ENCODE measurements at places on chromosomes 16 and 17.

DNA sequence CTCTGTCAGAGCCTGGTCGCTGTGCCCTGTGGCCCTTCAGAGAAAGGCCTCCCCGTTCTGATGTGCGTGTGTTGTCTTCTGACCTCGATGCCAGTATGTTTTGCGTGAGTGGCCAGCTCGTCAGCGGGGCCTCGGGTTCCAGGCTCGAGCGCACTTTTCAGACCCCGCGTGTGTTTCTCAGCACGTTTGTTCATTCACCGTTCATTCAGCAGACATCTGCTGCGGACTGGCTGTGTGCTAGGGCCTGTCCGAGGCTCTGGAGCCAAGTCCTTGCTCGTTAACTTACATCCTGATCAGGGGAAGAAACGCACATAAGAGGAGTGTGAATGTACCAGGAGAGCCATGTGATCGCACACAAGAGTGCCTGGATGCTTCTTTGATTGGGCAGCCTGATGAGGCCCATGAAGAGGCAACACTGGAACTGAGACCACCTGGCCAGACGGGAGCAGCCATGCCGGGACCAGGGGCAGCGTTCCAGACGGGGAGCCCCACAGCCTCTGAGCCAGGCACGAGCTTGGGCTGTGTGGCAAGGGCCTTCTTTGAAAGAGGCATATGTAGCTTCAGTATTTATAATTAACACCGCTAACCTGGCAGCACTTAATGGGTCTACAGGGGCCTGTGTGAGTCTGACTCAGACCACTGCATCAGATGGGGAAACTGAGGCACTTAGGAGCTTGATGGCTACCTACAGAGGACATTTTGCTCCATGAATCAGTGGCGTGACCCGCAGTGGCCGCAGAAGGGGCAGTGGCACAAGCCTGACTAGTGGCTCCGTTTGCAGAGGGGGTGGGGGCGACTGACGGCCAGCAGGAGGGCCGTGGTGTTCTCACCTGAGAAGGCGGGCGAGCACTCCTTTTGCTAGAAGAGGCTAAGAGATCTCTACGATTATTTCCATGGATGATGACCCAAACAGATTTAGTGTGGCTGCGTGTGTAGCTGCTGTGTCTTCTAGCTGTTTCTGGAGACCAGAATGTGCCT is 187.9 kb upstream of the CHMP6 start:
- no peak for DNase-seq

- no peak for DNase-seq
These were observed 18.5 kb downstream of the GTF3C1 start for GRCh38 chr16:27531186-27531585.

- no peak for DNase-seq
These were observed 204.1 kb downstream of the COPRS start for GRCh38 chr17:31654936-31655335.

- DNase-seq = no peak
These were observed 52.1 kb upstream of the GNG13 start for GRCh38 chr16:852451-853185.

- no peak for DNase-seq
These were observed 45.6 kb downstream of the CYB5B start for GRCh38 chr16:69469807-69470561.

DNA sequence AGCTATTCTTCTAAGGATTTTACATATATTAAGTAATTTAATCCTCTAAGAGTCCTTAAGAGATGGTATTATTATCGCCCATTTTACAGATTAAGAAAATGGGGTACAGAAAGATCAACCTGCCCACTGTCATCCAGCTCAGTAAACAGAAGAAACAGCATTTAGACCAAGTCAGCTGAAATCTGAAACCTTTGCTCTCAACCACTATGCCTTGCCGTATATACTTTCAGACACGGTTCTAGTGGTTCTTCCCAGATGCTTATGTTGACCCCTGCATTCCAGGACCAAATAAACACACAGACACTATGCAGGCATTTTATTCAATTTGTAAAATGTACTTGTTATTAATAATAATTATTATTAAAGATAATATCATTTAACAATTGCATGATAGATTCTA is 854.8 kb downstream of the KCNJ2 start:
- no peak for DNase-seq

DNA sequence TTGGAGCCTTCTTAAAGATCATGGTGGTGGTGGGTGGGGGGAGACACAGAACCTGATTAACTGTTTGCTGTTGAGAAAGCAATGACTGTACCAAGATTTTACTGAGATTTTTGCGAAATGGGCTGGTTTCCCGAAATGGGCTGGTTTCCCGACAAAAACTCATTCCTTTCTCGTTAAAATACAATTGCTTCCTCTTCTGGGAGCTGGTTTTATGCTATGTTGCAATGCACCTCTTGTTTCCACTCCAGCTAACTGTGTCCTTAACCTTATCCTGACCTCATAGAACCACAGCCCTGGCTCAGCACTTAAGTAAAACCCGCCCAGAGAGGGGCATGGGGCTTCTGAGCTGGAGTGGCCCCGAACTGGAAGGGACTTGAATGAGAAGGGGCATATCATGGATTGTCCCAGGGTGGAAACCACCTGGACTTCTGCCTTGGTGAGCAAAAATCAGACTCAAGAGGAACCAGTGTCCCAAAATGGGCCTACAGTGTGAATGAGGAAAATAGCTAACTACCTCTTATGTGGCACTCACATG is 20.9 kb downstream of the FAM20A start:
- DNase-seq = no peak

DNA sequence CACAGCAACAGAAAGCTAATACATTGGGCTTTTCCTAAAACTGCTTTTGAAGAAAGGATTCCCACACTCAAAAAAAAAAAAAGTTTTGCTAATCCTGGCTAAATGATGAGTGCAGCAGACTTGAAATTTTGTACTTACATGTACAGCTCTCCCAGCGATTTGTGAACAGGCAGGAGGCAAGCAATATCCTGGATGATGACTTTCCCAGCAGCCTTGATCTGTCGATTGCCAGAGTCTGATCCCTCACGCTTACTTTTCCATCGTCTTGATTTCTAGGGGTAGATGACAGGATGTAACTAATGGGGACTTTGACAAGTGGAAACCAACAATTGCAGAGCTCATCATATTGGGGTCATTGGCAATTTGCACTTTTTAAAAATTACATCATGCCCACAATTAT is 91.4 kb downstream of the WDR59 start:
- no peak for DNase-seq

- DNase-seq = peak; percentile 80
These were observed at the start of gene SPNS1 for GRCh38 chr16:28974437-28975157. Gene SPNS1 (plus strand): TSS chr16:28974778. CDS start chr16:28975152, 374 bp downstream.

GRCh38 chr17:77793146-77793970 is 165.1 kb upstream of the TNRC6C start:
- DNase-seq = no peak

DNA sequence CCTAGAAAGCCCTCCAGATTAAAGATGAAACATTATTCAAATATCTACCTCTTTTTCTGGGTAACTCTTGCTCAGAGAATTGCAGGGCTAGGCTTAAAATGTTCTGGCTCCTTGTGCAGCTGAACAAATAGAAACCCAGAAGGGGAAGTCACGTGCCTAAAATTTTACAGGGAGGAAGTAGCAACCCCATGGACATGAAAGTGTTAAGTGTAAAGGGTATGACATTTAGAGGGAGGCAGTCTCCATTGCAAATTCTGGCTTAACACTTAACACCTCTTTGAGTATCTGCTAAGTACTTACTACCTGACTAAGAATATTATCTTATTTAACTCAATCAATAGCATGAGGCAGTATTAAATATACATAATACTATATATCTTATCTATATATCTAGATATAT is 376.1 kb upstream of the ERCC4 start:
- DNase-seq = no peak

- no peak for DNase-seq
These were observed 61.2 kb upstream of the RPH3AL start for GRCh38 chr17:413706-414380.

- no peak for DNase-seq
These were observed 144.8 kb upstream of the MON1B start for GRCh38 chr16:77046206-77046605.

DNA sequence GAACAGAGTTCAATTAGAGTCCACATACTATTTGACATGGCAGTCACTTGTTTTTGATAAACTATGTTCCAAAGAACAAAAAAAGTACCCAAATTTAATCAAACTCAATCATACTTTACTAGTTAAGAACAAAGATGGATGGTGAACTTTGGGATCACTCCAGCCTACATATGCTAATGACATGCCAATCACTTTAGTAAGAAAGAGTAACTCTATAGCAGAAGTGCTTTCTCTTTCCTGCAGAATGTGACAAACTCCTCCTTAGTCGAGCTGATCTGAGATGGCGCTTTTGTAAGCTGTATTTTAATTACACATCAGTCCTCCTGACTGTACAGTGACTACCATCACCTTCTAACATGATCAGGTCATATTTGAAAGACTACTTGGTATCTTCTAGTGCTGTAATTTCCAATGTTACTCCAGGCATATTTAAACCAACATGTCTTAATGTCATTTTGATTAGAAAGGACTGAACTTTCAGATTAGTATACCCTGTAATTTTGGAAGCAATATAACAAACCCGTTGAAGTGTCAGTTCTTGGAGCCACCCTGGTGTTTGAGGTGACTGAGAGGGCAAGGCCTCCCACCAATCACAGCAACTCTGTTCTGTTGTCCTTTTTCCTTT is 4.1 kb downstream of the NETO2 start:
- no peak for DNase-seq

GRCh38 chr17:62965174-62965685 is 805 bp upstream of the TANC2 start:
- no peak for DNase-seq

- DNase-seq = no peak
These were observed 149.7 kb downstream of the RPTOR start for GRCh38 chr17:80694085-80694991.

GRCh38 chr17:67830440-67830839 is 5.1 kb downstream of the BPTF start:
- no peak for DNase-seq

- DNase-seq = no peak
These were observed 56.5 kb downstream of the MRM1 start for GRCh38 chr17:36657763-36658490.

DNA sequence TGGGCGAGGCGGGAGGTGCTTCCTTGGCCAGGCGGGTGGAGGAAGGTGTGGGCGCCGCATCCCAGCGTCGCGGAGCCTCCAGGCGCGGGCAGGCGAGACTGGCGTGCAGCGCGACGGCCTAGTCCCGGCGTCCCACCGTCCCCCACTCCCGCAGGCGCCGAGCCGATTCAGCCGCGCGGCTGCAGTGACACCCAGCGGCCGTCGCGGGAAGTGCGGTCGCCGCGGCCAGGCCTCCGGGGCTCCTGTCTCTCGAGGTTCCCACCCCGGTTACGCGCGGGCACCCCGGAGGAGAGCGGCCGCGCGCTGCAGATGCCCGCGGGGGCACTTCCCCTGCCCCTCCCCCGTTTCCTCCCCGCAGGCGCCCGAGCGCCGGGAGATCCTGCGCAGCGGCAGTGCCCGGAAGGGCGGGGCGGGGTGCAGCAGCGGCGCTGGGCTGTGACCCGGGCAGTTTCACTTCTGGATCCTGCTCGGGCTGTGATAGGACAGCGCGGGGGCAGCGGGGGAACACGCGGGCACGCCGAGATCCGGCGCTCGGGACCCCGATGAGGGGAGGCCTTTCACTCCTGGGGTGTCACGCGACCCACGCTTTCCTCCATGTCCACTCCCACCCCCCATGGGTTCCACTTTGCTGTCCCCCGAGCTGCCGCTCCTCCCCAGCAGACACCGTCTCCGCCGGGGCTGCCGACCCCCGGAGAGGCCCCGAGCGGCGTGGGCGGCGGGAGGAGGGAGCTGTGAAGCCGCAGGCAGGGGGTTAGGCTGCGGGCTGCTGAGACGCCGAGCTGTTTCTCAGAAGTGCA is 16.6 kb downstream of the GRB7 start:
- DNase-seq = peak; percentile 84

GRCh38 chr16:4319454-4320421 is 3.9 kb downstream of the GLIS2 start:
- no peak for DNase-seq

DNA sequence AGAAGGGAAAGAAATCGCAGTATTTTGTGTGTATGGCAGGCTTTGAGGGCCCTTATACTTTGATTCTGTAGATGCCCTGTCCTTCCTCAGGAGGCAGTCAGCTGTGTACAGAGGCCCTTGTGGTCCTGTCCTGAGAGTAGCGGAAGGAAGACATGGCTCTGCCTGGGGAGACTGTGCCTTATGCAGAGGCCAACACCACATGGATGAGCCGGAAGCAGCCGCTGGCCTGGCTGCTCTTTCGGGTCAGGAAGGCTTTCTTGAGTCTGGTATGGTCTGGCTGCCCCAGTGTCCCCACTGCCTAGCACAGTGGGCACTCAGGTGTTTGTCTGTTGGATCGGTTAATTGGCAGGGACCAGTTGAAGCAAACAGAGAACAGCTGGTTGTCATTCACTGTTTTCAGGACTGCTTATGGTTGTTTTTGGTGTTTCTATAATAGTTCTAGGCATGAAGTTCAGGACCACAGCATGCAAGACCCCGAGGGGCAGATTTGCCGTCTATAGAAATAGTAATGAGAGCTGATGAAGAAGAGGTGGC is 12.4 kb downstream of the USP10 start:
- no peak for DNase-seq

DNA sequence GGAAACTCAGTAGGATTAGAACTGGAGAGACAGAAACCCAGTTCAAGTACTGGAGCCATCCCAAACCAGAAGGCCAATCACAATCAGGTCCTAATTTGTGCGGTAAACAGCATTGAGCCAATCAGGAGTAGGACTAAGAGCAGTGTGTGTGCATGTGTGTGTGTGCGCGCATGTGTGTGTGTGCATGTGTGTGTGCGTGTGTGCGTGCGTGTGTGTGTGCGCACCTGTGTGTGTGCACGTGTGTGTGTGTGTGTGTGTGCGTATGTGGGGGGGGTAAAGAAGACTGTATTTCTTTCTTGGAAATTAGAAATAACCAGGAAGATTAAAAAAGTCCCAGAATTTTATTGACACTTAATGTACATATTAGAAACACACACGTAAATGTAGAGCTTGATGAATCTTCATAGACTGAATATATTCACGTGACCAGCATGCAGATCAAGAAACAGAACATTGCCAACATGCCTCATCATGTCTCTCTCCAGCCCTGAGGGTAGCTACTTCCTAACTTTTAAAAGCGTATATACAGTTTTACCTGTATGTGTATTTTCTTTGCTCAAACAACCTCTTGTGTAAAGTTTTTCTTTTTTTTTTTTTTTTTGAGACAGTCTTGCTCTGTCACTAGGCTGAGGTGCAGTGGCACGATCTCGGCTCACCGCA is 919 bp upstream of the DHRS7C start:
- no peak for DNase-seq

Measured in activated CD4-positive, CD25-positive, alpha-beta regulatory T cell (primary cell).